Stimulated activated CD4-positive, alpha-beta T cell treated with anti-CD3 and anti-CD28 coated beads, TNF-alpha, amount 100 ng/mL, for 24 hours (primary cell): ENCODE measurements at places on chromosomes 2 and 18.

DNA sequence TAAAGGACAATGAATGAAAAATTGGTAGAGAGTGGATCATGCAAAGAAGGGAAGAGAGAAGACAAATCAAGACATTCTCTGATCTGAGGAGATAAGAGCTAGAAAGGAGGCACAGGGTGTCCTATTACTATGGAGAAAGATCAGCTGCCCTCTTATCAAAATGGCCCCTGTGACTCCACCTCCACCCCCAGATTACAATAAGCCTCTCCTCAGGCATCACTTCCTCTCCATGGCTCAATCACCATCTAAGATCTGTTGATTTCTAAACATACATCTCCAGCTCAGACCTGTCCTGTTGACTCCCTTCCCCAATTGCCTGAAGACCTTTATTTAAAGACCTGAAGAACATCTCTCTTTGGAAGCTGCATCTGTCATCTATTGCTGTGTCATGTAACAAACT, 43.2 kb downstream of the SP100 start:
- no peak for DNase-seq

GRCh38 chr2:189628817-189629530, 32.3 kb upstream of the ASNSD1 start:
- no peak for DNase-seq

GRCh38 chr18:58390399-58390798, 238.5 kb downstream of the ALPK2 start:
- DNase-seq: no peak

GRCh38 chr2:27776097-27776496, 4.6 kb downstream of the MRPL33 start:
- DNase-seq: no peak

GRCh38 chr2:74814102-74814501, 19.8 kb upstream of the HK2 start:
- DNase-seq: no peak

DNA sequence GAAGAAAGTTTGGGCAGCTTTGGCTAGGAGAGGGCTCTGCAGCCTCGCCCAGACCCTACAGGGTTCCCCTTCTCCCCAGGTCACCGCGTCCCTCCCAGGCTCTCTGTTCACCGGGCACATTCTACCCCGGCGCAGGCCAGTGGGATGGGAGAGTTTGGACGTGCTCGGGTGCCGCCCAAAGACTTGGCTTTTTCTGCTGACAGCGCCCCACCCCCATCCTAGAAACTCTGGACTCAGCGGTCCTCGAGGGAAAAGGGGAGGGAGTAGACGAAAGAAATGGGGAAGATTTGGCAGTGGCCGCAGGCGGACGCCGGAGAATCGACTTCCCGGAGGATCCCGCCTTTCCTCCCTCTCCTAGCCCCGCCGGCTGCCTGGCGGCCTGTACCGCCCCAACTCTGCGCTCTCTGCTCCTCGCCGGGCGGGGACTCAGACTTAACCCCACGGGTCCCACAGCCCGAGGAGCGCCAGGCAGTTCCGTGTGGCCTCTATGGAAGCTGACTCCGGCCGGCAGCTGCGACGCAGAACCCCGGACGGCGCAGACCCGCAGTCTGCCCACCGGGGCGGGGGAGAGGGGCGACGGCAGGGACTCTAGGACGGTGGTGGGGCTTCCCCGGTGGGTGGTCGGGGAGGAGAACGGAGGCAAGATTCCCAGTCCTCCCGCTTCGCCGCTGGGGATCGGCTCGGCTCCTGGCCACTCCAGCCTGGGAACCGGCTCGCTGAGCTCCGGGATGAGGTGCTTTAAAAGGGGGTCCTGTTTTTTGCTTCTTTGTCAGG, 863 bp upstream of the SIX2 start:
- DNase-seq: no peak

GRCh38 chr2:26011609-26011989, 22.3 kb upstream of the RAB10 start:
- no peak for DNase-seq

- no peak for DNase-seq
These were observed 32.8 kb downstream of the DTNA start for GRCh38 chr18:34742891-34743341.

- no peak for DNase-seq
These were observed 133.0 kb upstream of the CELF4 start for GRCh38 chr18:37698508-37699040.

DNA sequence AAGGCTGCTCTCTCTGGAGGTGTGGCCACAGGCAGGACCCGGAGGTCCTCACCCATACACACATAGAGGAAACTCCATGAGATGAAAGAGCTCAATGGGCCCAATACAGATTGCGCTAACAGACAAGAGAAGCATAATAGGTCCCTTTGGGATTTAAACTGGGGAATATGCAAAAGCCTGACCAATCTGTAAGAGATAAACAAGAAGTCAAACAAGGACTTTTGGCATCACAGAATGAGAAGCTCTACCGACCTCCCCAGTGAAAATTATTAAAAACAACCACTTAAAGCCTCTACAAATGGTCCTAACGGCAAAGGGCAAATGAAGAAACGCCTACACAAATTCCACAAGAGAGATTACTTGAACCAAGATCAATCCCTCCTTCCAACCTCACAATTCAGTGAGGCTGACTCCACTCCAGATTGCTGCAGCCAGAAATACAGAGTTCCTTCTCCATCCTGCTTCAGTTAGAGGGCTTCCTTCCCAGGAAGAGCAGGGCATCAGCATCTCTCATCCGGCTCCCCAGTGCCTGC, 10.8 kb downstream of the IWS1 start:
- DNase-seq: no peak

DNA sequence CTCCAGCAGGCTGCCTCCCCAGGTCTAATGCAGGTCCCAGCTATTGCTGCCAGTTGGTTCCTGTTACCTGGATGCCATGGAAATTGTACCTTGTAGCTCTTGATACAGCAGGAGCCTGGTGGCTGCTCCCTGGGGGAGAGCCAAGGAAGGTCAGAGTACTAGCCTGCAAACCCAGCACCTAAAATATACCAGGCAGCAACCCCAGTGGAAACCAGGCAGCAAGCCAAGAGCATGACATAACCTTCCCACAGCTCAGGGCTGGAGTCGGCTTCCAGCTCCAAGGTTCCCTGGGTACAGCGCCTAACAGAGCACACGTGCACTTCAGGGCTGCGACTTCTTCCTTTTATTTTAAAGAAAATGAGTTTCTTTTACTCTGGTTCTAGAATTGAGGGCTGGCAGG, 30.3 kb downstream of the TNP1 start:
- no peak for DNase-seq

DNA sequence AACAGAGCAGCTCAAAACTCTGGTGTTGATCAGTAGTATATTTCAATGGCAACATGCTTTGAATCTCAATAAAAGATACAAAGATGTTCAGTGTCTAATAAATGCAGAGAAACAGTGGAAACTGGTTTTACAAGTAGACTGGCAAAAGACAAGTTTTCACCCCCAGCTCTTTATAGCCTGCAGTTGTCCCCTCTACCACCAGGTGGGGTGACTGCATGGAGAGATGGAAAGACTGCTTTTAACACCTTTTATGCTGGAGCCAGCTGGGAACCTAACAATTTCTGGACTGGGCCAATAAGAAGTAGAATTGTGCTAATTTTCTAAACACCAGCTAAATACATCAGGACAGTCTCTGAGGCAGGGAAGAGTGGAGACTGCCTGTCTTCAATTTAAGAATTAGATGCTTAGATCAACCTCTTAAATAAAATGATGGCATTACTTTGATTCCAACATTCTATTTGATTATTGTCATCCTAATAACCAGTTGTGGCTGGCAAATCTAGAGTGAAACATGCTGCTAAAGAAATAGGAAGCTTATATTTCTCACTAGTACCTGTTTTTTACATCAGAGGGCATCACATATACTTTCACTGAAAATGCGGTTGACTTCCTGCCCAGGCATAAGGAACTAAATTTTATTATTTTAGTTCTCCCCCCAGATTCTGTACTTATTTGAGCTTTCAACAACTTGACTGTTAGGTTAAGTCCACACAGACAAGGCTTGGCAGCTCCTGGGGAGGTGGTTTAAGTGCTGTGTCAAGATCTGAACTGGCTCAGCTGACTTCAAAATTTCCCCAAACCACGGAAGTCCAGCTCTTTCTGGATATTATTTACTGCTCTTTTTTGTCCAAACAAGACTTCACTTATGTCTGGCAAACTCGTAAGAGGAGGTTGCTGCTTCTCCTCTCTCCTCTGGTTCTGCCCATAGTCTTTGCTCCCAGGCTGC, 140.5 kb downstream of the TPGS2 start:
- no peak for DNase-seq

- no peak for DNase-seq
These were observed 67.0 kb upstream of the TCF7L1 start for GRCh38 chr2:85066006-85066740.

- DNase-seq: no peak
These were observed 332.6 kb downstream of the KIAA1328 start for GRCh38 chr18:37161491-37161890.
